Effector memory CD4-positive, alpha-beta T cell (primary cell): ENCODE measurements at places on chromosomes 7 and 10.

GRCh38 chr7:55245271-55245723 is 119.8 kb upstream of the LANCL2 start:
- DNase-seq, result no peak

DNA sequence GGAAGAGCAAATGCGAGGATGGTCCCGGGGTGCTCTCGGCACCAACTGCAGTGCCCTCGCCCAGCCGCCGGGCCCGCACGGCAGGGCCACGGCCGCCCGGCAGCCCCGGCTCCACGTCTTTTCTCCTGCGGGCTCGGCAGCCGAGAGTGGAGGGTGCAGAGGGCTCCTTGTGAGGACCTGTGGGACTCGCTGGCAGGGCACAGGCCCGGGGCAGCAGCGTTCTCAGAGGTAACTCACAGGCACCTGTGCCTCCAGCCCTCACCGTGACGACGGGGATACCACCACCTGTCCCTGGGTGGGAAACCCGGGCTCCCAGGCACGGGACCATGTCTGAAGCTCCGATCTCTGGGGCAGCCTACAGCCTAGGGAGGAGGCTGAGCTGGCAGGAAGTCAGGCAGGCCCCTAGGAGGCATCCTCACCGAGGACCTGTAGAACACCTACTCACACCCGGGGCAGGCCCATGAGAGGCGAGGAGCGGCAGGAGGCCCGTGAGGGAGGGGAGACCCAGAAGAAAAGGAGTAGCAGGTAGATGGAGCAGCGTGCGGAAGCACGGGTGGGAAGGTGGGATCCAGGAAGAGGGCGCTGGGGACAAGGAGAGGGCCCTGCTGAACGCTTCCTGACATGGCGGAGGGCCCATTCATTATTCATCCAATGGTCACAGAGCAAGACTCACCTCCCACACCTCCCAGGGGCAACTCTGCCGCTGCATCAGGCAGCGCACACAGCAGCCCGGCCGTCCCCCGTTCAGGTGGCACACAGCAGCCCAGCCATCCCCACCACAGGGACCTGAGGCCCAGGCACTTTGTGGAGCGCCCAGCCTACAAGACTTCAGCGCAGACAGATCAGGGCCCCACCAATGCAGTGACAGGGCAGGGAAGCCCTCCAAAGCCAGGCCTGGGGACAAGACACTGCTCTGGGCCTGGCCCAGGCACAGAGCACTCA is 244.9 kb downstream of the MAD1L1 start:
- no peak for DNase-seq

GRCh38 chr7:121936951-121937623 is 64.1 kb downstream of the PTPRZ1 start:
- no peak for DNase-seq

GRCh38 chr7:138170959-138171703 is 94.9 kb downstream of the AKR1D1 start:
- DNase-seq, result no peak

- DNase-seq, result no peak
Measured at GRCh38 chr10:62916141-62916603, 100.0 kb upstream of the EGR2 start.

- DNase-seq, result no peak
Measured at GRCh38 chr10:8439040-8439439, 384.6 kb downstream of the GATA3 start.

- DNase-seq, result no peak
Measured at GRCh38 chr7:17152721-17153120, 145.7 kb upstream of the AHR start.

- DNase-seq, result no peak
Measured at GRCh38 chr10:132685101-132685891, 100.7 kb downstream of the NKX6-2 start.

DNA sequence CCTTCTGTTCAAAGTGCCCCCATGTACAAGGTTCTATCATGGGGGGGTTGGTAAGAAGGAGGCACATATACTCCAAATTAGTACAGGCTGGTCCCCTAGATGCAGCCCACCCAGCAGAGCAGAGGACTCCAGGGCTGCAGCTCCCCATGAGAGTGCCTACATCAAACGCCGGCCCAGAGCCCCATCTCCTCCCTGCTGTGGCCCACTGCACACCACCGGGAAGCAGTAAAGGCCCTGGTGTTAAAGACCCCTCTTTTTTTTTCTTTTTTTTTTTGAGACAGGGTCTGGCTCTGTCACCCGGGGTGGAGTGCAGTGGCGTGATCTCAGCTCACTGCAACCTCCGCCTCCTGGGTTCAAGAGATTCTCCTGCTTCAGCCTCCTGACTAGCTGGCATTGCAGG is 47.4 kb downstream of the SH3PXD2A start:
- no peak for DNase-seq

- DNase-seq, result no peak
Measured at GRCh38 chr7:98297626-98298286, 16.3 kb downstream of the BRI3 start.

- DNase-seq, result no peak
Measured at GRCh38 chr7:90401989-90402388, 1.3 kb upstream of the CLDN12 start.

- no peak for DNase-seq
Measured at GRCh38 chr10:50538555-50539398, 85.0 kb downstream of the SGMS1 start.

GRCh38 chr10:43259213-43259991 is 7.5 kb downstream of the RASGEF1A start:
- DNase-seq, result no peak

- no peak for DNase-seq
Measured at GRCh38 chr7:28017372-28017771, 163.2 kb downstream of the JAZF1 start.

GRCh38 chr10:113858541-113858940 is 4.1 kb downstream of the NHLRC2 start:
- DNase-seq, result no peak
